ENCODE measurements at places on chromosomes 7 and 10. TPM values are rescaled to one million over a fixed set of nuclear protein-coding genes. Genes with fewer than 3 reads are reported as not detected.

- no peaks in the 10 kb centered on the region for H3K36me3 ChIP-seq
- DNase-seq: no peak
- no peak overlapping the region for H3K27ac ChIP-seq
Observed at GRCh38 chr7:128431221-128431620, 21.4 kb upstream of the IMPDH1 start.

DNA sequence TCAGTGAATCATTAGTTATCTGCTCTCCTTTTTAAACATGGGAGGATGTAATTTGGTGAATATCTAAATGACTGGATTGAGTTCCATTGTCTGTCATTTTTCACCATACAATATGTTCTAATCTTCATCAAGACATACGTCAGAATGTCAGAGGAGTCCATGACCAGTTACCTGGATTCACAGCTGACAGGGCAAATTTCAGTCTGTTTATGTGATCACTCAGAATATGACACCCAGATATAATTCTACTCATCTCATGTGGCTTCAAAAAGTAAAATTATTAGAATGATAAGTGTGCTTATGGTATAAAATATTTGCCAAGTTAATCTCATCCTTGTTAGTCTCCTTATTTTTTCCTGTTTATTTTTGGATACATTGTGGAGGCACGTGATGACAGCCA lies 150.2 kb downstream of the CDC14C start:
- no peak overlapping the region for H3K27ac ChIP-seq
- no peaks in the 10 kb centered on the region for H3K27me3 ChIP-seq
- H3K36me3 ChIP-seq: no peaks in the 10 kb centered on the region
- H3K4me3 ChIP-seq: no peak overlapping the region
- no peaks in the 10 kb centered on the region for H3K4me1 ChIP-seq
- DNase-seq: no peak

DNA sequence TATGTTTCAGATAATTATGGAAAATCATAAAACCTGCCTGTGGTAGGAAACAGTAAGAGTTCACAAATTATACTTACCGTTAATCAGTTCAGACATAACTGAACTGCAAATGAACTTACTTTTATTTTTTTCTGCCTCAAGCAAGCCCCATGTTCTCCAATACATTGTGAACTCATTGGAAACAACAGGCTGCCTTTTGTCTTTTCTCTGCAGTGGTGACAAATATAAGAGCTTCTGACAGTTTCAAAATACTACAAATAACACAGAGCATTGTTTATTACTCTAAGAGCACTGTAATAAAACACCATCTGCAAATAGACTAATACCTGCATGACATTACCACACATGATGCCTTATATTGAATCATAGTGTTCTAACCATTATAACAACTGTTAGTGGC lies 94.0 kb upstream of the CDCA7L start:
- no peak overlapping the region for H3K27ac ChIP-seq
- no peaks in the 10 kb centered on the region for H3K4me1 ChIP-seq
- no peaks in the 10 kb centered on the region for H3K27me3 ChIP-seq
- no peaks in the 10 kb centered on the region for H3K36me3 ChIP-seq

- H3K27me3 ChIP-seq: no peaks in the 10 kb centered on the region
- no peak overlapping the region for H3K4me3 ChIP-seq
- no peak for DNase-seq
- H3K4me1 ChIP-seq: no peaks in the 10 kb centered on the region
- H3K27ac ChIP-seq: no peak overlapping the region
Observed at GRCh38 chr10:115866691-115867090, 406.3 kb downstream of the GFRA1 start.

GRCh38 chr7:149007611-149008010 lies 20.7 kb downstream of the PDIA4 start:
- peaks cover 12% of the 10 kb centered on the region for H3K4me1 ChIP-seq
- DNase-seq: no peak
- peaks cover 92% of the 10 kb centered on the region for H3K36me3 ChIP-seq

- DNase-seq: no peak
- no peaks in the 10 kb centered on the region for H3K27me3 ChIP-seq
- H3K27ac ChIP-seq: no peak overlapping the region
- no peak overlapping the region for H3K4me3 ChIP-seq
- no peaks in the 10 kb centered on the region for H3K4me1 ChIP-seq
Observed at GRCh38 chr7:80653244-80653643, 14.8 kb downstream of the CD36 start.

DNA sequence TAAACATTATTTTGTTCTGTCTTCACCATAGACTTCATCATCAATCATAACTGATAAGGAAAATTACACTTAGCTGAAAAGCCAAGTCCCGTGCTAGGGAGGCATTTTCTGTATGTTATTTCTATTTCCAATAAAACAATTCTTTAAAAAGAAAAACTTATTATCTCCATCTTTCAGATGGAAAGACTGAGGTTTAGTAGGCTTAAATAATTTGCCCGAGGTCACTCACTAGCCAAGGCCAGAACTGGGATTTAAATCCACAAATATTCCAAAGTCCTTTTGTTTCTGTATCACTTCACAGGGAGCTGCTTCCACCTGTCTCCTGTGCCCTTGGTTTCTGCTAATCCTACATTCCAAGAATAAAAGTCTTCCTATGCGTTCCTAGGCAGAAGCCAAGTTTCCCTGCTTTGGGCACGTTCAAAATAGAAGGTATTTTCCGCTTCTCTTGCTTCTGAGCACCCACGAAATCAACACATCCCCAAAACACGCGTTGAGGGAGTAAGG lies 732 bp downstream of the CPVL start:
- no peaks in the 10 kb centered on the region for H3K36me3 ChIP-seq
- H3K4me3 ChIP-seq: peak overlapping the region; percentile 38
- H3K27ac ChIP-seq: no peak overlapping the region
- DNase-seq: no peak

DNA sequence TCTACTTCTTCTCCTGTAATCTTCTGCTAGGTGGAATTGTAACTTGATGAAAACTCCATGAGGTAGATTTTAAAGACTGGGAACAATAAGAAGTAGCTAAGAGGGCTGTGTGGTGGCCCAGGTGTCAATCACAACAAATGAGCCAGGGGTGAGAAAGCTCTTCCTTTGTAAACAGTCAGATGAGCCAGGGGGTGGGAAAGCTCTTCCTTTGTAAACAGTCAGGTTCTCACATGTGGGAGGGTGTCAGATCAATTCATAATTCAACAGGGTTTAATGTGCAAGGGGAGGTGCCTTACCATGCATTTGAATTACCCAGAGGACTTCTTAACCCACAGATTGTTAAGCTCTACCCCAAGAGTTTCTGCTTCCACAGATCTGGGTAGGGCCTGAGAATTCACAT lies 312.4 kb upstream of the AUTS2 start:
- H3K27ac ChIP-seq: no peak overlapping the region
- no peak for DNase-seq
- no peaks in the 10 kb centered on the region for H3K36me3 ChIP-seq
- H3K4me1 ChIP-seq: no peaks in the 10 kb centered on the region
- no peaks in the 10 kb centered on the region for H3K27me3 ChIP-seq
- H3K4me3 ChIP-seq: no peak overlapping the region

GRCh38 chr10:28975891-28976531 lies 298.7 kb downstream of the BAMBI start:
- no peak overlapping the region for H3K27ac ChIP-seq
- no peaks in the 10 kb centered on the region for H3K36me3 ChIP-seq
- H3K4me1 ChIP-seq: no peaks in the 10 kb centered on the region
- no peak for DNase-seq

- H3K4me3 ChIP-seq: no peak overlapping the region
- no peak overlapping the region for H3K27ac ChIP-seq
- H3K36me3 ChIP-seq: no peaks in the 10 kb centered on the region
- no peaks in the 10 kb centered on the region for H3K4me1 ChIP-seq
Observed at GRCh38 chr7:117169907-117170306, 153.0 kb downstream of the WNT2 start.

DNA sequence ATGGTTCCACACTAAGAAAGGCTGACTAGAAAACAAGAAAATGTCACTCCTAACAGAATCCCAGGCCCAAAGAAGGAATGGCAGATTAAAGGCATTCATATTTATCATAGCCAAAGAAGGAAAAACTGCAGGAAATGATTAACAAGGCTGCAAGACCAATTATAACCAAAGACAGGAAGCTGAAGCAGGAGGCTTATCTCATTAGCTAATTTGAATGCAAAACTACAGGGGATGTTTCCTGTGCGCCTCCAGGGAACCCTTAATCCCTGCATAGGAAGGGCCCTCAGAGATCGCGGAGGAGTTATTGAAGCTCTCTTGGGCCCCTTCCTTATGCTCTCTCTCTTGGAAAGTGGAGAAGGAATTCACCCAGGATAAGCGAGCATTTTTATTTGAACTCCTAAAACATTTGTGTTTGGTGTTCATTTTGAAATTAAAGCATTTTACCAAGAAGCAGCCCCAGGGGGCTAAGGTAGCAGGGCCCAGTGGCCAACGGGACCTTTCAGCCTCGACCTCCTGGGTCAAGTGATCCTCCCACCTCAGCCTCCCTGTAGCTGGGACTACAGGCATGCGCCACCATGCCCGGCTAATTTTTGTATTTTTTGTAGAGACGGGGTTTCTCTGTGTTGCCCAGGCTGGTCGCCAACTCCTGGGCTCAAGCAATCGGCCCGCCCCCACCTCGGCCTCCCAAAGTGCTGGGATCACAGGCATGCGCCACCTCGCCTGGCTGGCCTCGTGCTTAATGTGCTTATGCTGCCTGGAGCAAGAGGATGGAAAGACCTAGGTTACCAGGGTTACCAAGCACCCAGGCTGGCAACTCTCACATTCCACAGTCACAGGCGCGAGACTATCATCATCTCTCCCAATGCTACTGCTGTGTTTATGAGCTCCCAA lies 24.1 kb upstream of the PROSER2 start:
- H3K4me1 ChIP-seq: no peaks in the 10 kb centered on the region
- no peaks in the 10 kb centered on the region for H3K27me3 ChIP-seq
- H3K27ac ChIP-seq: no peak overlapping the region
- DNase-seq: no peak
- H3K36me3 ChIP-seq: no peaks in the 10 kb centered on the region

- no peaks in the 10 kb centered on the region for H3K36me3 ChIP-seq
- no peak overlapping the region for H3K4me3 ChIP-seq
- no peak overlapping the region for H3K27ac ChIP-seq
- no peak for DNase-seq
- no peaks in the 10 kb centered on the region for H3K27me3 ChIP-seq
- peaks cover 35% of the 10 kb centered on the region for H3K4me1 ChIP-seq
Observed at GRCh38 chr10:4127518-4128315, 342.7 kb upstream of the KLF6 start.

GRCh38 chr7:73960548-73960947 lies 67.4 kb upstream of the ELN start:
- H3K4me1 ChIP-seq: no peaks in the 10 kb centered on the region
- no peaks in the 10 kb centered on the region for H3K36me3 ChIP-seq
- no peaks in the 10 kb centered on the region for H3K27me3 ChIP-seq
- DNase-seq: no peak
- no peak overlapping the region for H3K4me3 ChIP-seq

- no peaks in the 10 kb centered on the region for H3K36me3 ChIP-seq
- no peak overlapping the region for H3K4me3 ChIP-seq
- no peak for DNase-seq
- no peaks in the 10 kb centered on the region for H3K27me3 ChIP-seq
- no peak overlapping the region for H3K27ac ChIP-seq
- H3K4me1 ChIP-seq: no peaks in the 10 kb centered on the region
Observed at GRCh38 chr10:76463111-76463510, 1031.7 kb downstream of the LRMDA start.

GRCh38 chr7:42766782-42767423 lies 145.0 kb downstream of the C7orf25 start:
- H3K4me3 ChIP-seq: no peak overlapping the region
- H3K27me3 ChIP-seq: no peaks in the 10 kb centered on the region
- DNase-seq: no peak
- H3K36me3 ChIP-seq: no peaks in the 10 kb centered on the region
- no peak overlapping the region for H3K27ac ChIP-seq

DNA sequence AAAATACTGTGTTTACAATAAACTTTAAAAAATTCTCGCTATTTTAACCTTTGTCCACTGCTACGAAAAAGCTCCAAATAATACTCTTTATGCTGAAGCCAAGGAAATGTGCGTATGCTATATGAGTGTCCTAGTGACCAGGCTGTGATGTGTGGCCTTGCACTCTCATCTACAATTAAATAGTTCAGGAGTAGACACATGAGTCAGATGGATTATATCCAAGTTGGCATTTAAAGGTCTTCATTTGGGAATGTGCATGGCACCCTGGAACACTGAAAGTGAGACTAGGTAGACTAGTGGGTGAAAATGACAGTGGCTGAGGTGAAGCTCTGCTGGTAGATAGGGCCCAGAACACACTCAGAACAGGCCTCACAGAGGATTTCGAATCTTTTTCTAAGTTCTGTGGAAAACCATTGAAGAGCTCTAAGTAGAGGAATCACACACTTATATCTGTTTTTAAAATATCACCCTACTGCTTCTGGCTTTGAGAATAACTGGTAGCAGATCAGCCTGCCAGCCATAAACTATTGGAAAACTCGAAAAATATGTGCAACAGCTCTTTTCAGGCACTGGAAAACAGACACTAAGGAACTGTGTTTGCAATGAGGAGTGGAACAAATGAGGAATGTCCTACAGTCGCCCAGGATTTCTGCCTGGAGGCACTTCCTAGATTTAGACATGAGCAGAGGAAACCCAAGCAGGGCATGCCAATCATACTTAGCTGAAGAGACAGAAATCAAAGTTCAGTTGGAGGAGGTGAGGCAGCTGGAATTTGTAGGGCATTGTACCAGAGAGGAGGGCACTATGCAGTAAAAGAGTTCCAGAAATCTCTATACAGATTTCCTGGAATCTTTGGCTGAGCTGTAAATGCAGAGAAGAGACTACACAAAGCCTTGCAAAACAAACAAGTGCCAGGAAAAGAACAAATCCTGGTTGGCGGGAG lies 603.8 kb upstream of the LRRTM3 start:
- H3K4me3 ChIP-seq: no peak overlapping the region
- H3K27ac ChIP-seq: no peak overlapping the region
- no peaks in the 10 kb centered on the region for H3K27me3 ChIP-seq
- no peaks in the 10 kb centered on the region for H3K4me1 ChIP-seq
- no peak for DNase-seq

DNA sequence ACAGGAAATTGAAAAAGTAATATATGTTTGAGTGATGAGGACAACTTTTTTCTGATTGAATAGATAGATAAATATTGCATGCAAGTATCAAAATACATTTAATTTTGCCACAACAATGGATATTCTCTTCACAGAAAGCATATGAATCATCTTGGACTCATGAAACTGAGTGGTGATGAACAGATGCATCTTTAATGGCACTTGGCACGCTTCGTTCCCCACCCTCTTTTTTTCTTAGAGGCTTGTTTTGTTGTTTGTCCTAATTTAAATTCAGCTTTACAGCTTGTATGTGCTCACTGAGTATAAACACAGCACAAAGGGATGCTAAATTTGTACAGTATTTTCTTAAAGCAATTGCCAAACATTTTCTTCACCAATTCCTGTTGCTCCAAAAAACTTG lies 145.0 kb upstream of the YAE1 start:
- no peak overlapping the region for H3K27ac ChIP-seq
- H3K36me3 ChIP-seq: no peaks in the 10 kb centered on the region
- no peaks in the 10 kb centered on the region for H3K4me1 ChIP-seq
- H3K27me3 ChIP-seq: no peaks in the 10 kb centered on the region
- no peak for DNase-seq
- no peak overlapping the region for H3K4me3 ChIP-seq

NFE2L3 gene
- total RNA-seq: 0.45 TPM
